ENCODE measurements at places on chromosomes 16 and 17.

- DNase-seq: no peak
These were observed 65.9 kb upstream of the IRX6 start for GRCh38 chr16:55257966-55258613.

GRCh38 chr17:51250314-51250840, 9.5 kb downstream of the MBTD1 start:
- no peak for DNase-seq

DNA sequence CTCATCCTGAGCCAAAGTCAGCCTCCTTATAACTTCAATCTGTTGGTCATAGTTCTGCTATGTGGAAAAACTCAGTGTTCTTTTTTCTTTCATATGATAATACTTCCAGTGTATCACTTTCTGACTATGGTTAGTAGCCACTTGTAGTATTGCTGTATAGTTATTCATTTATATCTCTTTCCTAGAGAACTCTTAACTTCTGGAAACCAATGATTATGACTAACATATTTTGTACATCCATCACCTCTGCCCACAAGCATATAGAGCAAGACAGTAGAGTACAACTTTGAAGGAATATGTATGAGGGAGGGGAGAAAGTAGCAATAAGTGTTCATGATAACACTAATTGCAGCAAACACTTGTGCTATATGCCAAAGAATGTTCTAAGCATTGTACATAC, 38.6 kb downstream of the COX10 start:
- DNase-seq: no peak

DNA sequence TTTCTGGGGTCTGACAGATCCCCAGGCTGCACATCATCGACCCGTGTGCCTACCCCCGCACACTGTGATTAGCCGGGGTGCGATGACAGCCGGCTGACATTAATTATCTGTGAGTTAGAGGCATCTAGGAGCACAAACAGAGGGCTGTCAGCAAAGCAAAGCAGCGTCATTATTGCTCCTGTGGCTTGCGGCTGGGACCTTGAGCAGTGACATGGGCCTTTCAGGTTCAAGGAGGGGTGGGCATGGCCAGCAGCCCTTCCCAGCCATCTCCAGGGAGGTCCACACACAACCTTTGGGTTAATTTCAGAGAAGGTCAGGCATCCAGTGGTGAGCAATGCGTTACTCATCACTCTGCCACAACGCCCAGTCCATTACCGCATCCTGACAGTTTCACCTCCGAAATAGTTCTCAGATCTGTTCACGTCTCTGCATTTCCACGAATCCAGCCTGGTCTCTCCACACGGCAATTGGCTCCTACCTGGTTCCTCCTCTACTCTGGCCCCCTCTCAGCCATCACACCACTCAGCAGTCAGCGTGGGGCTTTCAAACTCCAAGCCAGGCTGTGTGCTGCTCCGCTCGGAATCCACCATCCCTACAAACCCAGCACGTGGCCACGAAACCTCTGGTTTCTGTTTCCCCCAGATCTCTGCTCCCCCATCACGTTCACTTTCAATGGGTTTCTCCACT, 249.7 kb upstream of the C16orf82 start:
- DNase-seq: no peak

GRCh38 chr17:72387487-72387886, 266.7 kb downstream of the SOX9 start:
- no peak for DNase-seq

DNA sequence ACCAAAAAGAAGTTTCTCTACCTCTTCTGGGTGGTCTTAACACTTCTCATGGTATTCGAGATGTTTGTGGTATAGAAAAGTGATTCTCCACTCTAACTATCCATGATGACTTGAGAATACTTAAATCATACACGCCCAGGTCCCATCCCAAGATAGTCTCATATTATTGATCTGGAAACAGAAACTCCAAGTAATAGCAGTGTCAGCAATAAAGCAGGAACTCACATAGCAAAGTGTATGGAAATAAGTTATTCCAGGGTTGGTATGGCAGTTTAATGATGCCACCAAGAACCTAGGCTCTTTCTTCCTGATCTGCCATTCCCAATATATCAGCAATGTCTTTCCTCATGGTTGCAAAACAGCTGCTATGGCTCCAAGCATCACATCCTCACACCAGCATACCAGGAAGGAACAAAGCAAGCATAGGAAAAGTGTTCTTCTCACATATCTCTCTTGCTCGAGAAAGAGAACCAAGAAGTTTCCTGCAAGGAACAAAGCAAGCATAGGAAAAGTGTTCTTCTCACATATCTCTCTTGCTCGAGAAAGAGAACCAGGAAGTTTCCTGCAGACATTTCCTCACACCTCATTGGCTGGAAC, 23.6 kb upstream of the TOX3 start:
- DNase-seq: no peak

DNA sequence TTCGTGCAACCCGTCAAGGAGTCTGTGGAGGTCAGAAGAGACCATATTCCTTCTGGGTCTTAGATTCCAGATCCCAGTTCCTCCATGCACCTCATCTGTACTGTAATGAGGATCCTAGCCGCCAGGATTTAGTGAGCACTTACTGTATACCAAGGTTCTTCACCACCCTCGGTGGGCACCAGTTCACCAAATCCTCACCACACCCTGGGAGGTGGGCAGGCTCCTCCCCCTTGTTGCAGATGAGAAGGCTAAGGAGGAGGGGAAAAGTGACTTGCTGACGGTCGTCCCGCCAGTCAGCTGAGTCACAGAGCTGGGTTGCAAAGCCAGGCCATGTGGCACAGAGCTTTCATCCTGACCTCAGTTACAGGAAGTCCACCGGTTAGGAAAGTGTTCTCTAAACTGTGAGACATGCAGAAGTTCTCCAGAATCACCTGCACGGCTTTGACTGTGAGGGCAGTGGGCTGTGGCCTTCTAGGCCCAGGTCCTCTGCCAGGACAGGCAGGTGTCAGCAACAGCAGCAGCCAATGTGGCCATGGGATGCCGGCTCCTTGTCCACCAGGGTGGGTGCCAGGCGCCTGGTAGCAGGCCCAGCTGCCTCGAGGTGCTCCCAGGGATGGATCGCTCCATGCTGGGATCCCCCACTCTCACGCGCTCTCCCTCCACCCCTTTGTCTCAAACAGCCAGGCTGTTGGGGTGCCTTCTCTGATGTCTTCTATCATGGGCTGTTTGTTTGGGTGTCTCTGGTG, 240.3 kb upstream of the GSE1 start:
- DNase-seq: no peak

DNA sequence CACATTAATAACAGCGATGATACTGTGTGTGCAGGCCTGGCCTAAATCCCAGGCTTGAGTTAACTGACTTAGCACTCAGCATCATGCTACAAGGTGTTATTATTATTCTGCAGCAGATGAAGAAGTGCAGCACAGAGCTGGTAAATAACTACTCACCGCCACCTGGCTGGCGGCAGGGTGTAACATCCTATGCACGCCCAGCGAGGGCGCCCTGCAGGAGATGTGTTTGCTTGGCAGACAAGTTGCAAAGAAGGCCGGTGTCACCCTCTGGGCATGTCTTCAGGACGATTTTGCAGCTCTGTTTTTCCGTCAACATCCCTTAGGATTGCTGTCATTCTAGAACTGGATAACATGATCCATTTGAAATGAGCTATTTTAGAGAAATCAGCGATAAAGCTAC, 30.1 kb downstream of the DNAH9 start:
- DNase-seq: no peak

DNA sequence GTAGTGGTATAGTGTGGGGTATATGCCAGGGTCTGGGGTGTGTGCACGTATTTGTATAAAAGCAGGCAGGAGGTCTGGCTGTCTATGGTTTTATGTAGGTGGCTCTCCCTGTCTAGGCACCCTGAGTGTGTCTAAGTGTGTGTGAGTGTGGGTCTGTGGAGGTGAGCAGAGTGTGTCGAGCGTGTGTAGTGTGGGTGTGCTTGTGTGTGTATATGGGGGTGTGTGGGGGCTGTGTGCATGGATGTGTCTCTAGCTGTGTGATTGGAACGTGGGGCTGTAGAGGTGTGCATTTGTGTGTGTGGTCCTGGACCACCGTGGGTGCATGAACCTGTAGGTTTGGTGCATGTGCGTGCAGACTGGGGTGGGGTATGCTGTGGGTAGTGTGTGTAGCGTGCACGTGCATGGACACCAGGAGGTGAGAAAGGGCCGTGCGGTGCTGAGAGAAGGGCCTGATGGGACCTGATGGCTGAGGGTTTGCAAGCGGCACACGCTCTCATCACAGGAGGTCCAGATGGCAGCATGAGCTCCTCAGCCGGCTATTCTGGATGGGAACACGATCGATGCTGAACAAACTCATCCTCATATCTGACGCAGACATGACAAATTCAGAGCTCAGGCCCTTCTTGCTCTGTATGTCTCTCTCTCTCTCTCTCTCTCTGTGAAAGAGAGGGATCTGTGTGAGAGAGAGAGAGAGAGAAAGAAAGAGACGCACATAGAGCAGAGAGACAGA, 27.7 kb downstream of the SPACA3 start:
- no peak for DNase-seq

DNA sequence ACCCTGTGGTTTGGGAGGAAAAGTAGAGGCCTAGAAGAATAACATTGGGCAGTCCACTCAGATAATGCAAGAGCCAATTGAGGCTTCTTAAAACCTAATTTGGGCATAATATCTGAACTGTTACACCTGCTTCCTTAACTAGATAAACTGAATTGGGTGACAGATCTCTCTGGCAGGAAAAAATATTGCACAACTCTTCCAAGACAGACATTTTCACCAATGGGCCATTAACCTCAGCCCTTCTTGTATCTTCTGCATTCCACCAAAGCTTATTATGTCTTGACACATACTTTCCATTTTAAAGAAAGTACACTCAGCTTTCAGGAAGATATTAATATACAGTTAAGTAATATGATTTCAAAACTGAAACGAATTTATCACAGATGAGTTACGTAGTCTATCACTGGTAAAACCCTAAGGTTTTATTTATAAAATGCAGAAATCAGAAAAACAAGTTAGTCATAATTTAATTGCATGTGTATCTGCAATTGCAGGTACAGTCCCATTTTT, 79.9 kb upstream of the MON1B start:
- no peak for DNase-seq

- no peak for DNase-seq
These were observed 172.0 kb downstream of the AXIN2 start for GRCh38 chr17:65389426-65389825.

DNA sequence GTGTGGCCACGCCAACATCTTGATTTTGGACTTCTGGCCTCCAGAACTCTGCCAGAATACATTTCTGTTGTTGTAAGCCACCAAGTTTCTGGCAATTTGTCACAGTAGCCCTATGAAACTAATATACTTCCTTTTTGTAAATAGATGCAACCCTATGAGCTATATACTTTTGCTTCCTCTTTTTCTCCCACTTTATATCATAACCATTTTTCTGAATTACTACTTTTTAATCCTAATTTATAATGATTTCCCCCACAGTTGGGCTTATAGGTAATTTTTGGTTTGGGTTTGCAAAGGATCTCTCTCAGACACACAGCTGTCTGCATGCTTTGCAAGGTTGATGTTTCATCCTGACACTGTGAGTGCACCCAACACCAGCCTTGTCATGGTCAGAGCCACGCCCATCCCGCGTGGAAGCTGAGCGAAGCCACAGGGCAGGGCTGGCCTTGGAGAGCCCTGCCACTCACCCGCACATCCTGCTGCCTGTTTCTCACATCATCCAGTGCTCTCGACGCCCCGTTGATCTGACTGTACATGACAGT, 5.8 kb downstream of the TRIM25 start:
- DNase-seq: no peak

DNA sequence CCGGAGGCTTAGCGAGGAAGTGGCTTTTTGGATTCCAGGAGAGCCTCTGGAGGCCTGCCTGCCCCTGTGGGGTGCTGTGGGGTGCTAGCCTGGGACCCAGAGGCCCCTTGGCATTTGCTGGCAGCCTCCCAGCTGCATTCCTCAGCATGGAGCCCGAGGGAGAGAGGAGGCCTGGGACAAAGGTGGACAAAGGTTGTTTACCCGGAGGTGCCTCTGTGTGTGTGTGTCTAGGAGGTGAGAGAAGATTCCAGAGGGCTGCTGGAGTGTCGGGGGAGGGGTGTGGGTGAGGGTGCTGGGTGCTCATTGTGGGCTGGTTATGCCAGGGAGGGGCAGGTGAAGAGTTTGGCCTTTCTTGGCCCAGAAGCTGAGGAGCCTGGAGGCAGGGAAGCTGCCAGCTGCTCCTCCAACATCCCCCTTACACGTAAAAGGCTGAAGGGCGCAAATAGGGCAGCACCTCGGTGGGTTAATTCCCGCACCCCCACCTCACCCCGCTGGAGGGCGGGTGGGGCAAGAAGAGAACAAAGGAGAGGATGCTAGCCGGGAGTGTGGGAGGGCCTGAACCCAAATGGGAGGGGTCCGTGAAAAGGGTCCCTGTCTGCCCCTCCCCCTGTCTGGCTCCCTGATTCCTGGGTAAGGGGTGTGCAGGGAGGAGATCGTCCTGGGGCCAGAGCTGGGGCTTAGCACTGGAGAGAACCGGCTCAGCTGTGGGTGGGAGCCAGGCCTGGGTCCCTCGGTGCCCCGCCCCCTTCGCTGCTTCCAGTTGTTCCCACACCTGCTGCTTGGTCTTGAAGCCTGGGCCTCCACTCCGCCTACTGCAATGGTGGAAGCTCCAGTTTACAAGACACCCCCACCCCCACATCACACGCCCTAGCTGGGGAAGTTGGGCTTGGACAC, 9.9 kb downstream of the HEXIM2 start:
- DNase-seq: no peak

All from effector CD8-positive, alpha-beta T cell (primary cell).